ENCODE measurements at places on chromosomes 16 and 17.

- H3K27me3 ChIP-seq = no peaks in the 10 kb centered on the region
- H3K4me3 ChIP-seq = no peak overlapping the region
- DNase-seq = no peak
- H3K27ac ChIP-seq = no peak overlapping the region
Observed at GRCh38 chr16:61149709-61150108, 886.5 kb downstream of the CDH8 start.

DNA sequence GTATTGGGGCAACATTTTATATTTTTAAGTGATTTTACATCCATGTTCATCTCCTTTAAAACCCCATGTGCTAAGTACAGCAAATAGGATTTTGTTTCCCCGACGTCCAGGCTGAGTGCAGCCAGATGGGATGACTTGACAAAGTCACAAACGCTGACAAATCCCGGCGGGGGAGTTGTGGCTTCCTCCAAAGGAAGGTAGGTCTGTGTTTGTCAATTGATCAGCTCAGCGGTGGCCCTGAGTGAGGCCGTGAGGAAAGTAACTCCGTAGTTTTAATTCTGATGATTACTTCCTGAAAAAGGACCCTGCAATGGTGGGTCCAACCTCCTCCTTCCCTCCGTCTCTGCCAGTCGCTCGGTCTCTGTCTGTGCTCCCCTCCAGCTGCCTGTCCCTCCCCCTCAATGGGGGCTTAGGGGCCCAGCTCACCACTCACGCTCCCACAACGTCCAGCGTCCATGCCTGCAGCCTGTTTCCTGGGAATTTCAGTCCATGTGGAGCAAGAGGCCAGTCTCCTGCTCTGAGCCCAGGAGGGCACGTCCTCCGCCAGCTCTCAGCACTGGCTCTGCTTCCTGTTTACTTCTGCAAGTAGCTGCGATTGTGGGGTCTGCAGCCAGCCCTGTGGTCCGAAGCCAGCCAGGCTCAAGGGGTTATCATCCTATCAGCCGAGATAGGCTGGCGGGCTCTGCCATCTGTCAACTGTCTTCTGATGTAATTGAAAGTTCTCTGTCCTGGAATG is 209.4 kb upstream of the FOXF1 start:
- no peaks in the 10 kb centered on the region for H3K36me3 ChIP-seq
- no peak overlapping the region for H3K4me3 ChIP-seq
- H3K4me1 ChIP-seq = no peaks in the 10 kb centered on the region
- peaks cover 43% of the 10 kb centered on the region for H3K27me3 ChIP-seq

GRCh38 chr17:69492410-69493071 is 78.0 kb downstream of the MAP2K6 start:
- H3K4me3 ChIP-seq = no peak overlapping the region
- no peaks in the 10 kb centered on the region for H3K27me3 ChIP-seq
- no peaks in the 10 kb centered on the region for H3K4me1 ChIP-seq

- H3K27me3 ChIP-seq = peaks cover 8% of the 10 kb centered on the region
- H3K36me3 ChIP-seq = no peaks in the 10 kb centered on the region
- no peak overlapping the region for H3K27ac ChIP-seq
- DNase-seq = no peak
Observed at GRCh38 chr17:81030741-81031565, 4.0 kb upstream of the BAIAP2 start.

DNA sequence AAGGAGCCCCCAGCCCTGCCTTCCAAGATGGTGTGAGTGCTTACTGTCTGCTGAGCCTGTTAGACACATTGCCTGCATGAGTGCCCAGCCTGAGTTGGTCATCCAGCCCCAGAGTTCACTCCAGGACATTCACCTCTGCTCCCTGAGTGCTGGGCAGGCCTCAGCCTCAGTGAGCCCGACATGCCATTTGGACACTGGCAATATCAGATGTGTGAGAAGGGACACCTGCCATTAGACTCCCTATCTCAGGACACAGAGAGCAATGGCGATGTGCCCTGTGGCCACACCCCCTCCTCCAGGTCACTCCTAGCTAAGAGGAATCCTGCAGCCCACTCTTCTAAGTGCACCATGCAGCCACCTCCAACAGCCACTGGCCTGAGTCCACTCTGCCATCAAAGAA is 34.7 kb upstream of the CES5A start:
- H3K27ac ChIP-seq = no peak overlapping the region
- no peak for DNase-seq
- no peaks in the 10 kb centered on the region for H3K36me3 ChIP-seq
- H3K4me1 ChIP-seq = no peaks in the 10 kb centered on the region
- H3K4me3 ChIP-seq = no peak overlapping the region

- no peaks in the 10 kb centered on the region for H3K4me1 ChIP-seq
- no peaks in the 10 kb centered on the region for H3K36me3 ChIP-seq
- DNase-seq = no peak
- no peak overlapping the region for H3K4me3 ChIP-seq
Observed at GRCh38 chr17:59491353-59492090, 73.9 kb upstream of the DHX40 start.

DNA sequence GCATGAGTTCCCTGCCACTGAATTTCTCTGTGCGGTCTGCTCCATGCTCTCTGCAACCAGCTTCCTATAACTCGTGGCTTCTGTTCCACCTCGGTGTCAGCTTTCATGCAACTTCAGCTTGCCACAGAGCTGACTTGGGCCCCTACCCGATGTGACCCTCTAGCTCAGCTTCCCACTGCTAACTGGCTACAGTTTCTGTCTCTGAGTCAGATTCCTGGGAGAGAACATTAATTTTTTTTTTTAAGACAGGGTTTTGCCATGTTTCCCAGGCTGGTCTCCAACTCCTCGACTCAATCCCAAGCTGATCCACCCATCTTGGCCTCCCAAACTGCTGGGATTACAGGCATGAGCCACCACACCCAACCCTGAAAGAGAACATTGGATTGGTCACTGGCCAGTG is 35.5 kb upstream of the PSMD7 start:
- no peak for DNase-seq
- H3K27me3 ChIP-seq = no peaks in the 10 kb centered on the region
- no peaks in the 10 kb centered on the region for H3K36me3 ChIP-seq
- no peak overlapping the region for H3K4me3 ChIP-seq
- H3K4me1 ChIP-seq = no peaks in the 10 kb centered on the region

- no peaks in the 10 kb centered on the region for H3K27me3 ChIP-seq
- no peak overlapping the region for H3K27ac ChIP-seq
Observed at GRCh38 chr17:72139212-72139611, 18.4 kb downstream of the SOX9 start.

DNA sequence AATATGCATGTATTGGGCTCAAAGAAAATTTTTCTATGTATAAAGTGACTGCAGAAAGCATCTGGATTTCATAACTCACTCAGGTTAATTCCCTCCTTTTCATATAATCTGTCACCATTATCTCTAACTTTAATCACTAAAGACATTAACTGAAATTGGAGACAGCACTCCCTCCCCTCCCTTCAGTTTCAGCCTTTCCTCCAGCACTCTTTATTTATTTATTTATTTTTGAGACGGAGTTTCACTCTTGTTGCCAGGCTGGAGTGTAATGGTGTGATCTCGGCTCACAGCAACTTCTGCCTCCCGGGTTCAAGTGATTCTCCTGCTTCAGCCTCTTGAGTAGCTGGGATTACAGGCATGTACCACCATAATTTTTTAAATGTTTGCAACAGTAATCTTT is 43.1 kb downstream of the CDH8 start:
- no peak overlapping the region for H3K27ac ChIP-seq
- H3K4me3 ChIP-seq = no peak overlapping the region
- DNase-seq = no peak
- no peaks in the 10 kb centered on the region for H3K36me3 ChIP-seq
- no peaks in the 10 kb centered on the region for H3K4me1 ChIP-seq
- H3K27me3 ChIP-seq = no peaks in the 10 kb centered on the region

- H3K36me3 ChIP-seq = no peaks in the 10 kb centered on the region
- peak; percentile 44 for DNase-seq
- H3K4me1 ChIP-seq = peaks cover 25% of the 10 kb centered on the region
Observed at GRCh38 chr16:89593841-89594240, 18.3 kb downstream of the CPNE7 start.

- peaks cover 16% of the 10 kb centered on the region for H3K27me3 ChIP-seq
- no peaks in the 10 kb centered on the region for H3K36me3 ChIP-seq
- H3K27ac ChIP-seq = no peak overlapping the region
- H3K4me1 ChIP-seq = peaks cover 24% of the 10 kb centered on the region
- DNase-seq = no peak
- H3K4me3 ChIP-seq = peak overlapping the region; percentile 60
Observed at GRCh38 chr16:2785101-2785991, 2.0 kb downstream of the PRSS33 start.

- H3K4me3 ChIP-seq = no peak overlapping the region
- H3K27ac ChIP-seq = no peak overlapping the region
- H3K36me3 ChIP-seq = no peaks in the 10 kb centered on the region
- DNase-seq = no peak
- peaks cover 42% of the 10 kb centered on the region for H3K27me3 ChIP-seq
Observed at GRCh38 chr17:50557630-50558029, 2.9 kb upstream of the CACNA1G start.

GRCh38 chr17:73401911-73402310 is 90.1 kb upstream of the CDC42EP4 start:
- no peaks in the 10 kb centered on the region for H3K27me3 ChIP-seq
- no peaks in the 10 kb centered on the region for H3K36me3 ChIP-seq
- peaks cover 4% of the 10 kb centered on the region for H3K4me1 ChIP-seq
- H3K27ac ChIP-seq = no peak overlapping the region

DNA sequence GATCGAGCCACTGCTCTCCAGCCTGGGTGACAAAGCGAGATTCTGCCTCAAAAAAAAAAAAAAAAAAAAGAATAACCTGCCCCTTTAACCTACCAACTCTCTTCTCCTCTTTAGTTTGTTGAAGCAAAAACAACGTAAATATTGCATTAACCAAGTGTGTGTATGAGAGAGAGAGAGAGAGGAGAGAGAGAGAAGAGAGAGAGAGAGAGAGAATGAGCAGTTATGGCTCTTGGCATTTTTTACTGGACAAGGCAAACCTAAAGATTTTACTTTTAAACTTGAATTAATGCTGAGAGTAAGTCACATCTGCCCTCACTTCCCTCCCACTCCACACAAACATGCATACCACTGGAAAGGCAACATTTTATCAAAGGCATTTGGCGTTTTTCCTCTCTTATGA is 3.0 kb upstream of the SLFN5 start:
- H3K36me3 ChIP-seq = peaks cover 4% of the 10 kb centered on the region
- DNase-seq = no peak
- no peaks in the 10 kb centered on the region for H3K27me3 ChIP-seq
- peak overlapping the region; percentile 42 for H3K27ac ChIP-seq
- H3K4me1 ChIP-seq = peaks cover 53% of the 10 kb centered on the region
- H3K4me3 ChIP-seq = peak overlapping the region; percentile 99

DNA sequence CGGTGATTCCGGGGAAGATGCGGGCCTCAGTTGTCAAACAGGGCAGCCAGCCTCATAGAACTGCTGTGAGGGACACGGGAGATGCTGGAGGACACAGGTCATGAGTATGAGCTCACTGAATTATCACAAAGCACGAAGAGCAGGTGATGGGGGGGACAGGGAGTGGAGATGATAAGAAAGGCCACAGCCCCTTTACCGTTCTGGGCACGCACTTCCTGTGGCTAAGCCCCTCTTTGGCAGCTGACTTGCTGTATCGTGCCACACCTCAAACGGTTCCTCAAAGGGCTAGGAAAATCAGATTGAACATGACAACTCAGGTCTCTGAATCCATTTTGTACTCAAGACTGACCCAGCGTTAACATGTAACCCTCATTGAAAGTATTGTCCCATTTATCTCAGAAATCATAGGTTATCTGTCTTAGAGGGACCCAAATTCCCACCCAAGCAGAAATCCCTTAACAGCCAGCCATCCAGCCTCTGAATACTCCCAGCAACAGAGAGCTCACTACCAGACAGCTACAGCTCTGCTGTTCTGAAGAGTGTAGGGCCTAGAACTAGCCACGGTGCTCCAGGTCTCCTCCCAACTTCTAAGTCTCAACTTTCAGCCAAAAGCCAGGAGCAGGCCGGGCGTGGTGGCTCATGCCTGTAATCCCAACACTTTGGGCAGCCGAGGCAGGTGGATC is 5.0 kb upstream of the SRL start:
- no peak for DNase-seq
- H3K27ac ChIP-seq = no peak overlapping the region
- no peak overlapping the region for H3K4me3 ChIP-seq
- H3K4me1 ChIP-seq = no peaks in the 10 kb centered on the region

DNA sequence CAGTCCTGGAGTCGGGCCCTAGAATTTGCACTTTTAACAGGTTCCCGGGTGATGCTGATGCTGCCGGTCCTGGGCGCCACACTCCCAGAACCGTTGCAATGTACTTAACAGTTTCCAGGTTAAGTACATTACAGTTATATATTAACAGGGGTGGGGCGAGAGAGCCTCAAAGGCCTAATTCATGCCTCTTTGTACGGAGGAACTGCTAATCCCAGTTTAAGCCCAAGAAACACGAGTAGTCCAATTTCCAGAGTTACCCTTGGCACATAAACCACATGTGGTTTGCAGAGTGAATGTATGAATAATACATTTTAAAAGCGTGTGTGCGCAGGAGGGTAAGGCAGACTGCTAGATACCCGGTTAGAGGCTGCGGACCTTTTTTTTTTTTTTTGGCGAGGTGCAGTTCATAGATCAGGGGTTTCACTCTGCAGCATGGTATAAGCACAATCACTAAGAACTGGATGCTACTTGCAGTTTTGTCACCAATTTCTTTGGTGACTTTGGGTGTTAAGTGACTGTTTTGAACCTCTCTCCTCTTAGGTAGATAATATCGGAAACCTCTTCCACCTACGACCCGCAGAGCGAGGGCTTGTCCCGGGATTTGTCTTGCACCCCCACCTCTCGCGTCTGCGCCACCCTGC is 713 bp downstream of the COX11 start:
- H3K4me1 ChIP-seq = peaks cover 25% of the 10 kb centered on the region
- no peaks in the 10 kb centered on the region for H3K27me3 ChIP-seq
- peaks cover 23% of the 10 kb centered on the region for H3K36me3 ChIP-seq
- H3K27ac ChIP-seq = no peak overlapping the region
- DNase-seq = no peak

GRCh38 chr16:86888231-86889053 is 310.1 kb downstream of the FOXL1 start:
- no peak for DNase-seq
- no peak overlapping the region for H3K4me3 ChIP-seq
- no peak overlapping the region for H3K27ac ChIP-seq
- no peaks in the 10 kb centered on the region for H3K36me3 ChIP-seq
- H3K27me3 ChIP-seq = no peaks in the 10 kb centered on the region

- H3K27ac ChIP-seq = no peak overlapping the region
- no peaks in the 10 kb centered on the region for H3K36me3 ChIP-seq
- H3K4me3 ChIP-seq = no peak overlapping the region
- peaks cover 3% of the 10 kb centered on the region for H3K27me3 ChIP-seq
- no peak for DNase-seq
Observed at GRCh38 chr17:79054200-79054960, 20.2 kb upstream of the ENGASE start.

DNA sequence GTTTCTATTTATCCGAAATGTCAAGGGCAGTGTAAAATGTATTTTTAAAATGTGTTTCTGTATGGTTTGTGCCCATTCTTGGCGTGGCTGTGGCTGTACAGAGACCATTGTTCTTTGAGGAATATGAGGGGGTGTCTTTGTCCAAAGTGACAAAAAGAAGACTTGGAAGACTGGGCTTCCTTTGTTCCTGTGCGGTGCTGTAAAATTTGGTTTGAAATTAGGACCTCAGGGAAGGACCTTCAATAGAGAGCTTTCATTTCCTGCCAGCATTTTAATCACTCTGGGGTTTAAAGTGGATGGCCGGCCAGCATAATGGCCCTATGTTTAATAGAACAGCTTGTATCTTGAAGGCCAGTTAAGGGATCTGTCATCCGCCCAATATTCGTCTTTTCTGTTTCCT is 190.1 kb upstream of the TBX2 start:
- H3K4me1 ChIP-seq = no peaks in the 10 kb centered on the region
- no peak overlapping the region for H3K4me3 ChIP-seq
- no peak for DNase-seq
- H3K36me3 ChIP-seq = no peaks in the 10 kb centered on the region
- H3K27me3 ChIP-seq = no peaks in the 10 kb centered on the region

- no peak for DNase-seq
- H3K4me1 ChIP-seq = peaks cover 20% of the 10 kb centered on the region
- no peak overlapping the region for H3K27ac ChIP-seq
- H3K27me3 ChIP-seq = peaks cover 7% of the 10 kb centered on the region
Observed at GRCh38 chr16:66944054-66944441, 8.7 kb downstream of the CES2 start.
